Activated CD8-positive, alpha-beta memory T cell treated with anti-CD3 and anti-CD28 coated beads, Interleukin-2, amount 10 ng/mL, durations not matched to agents 7 days and 5 days (primary cell): ENCODE measurements at places on chromosomes 2 and 18.

GRCh38 chr2:32739664-32740063 is 111.8 kb downstream of the TTC27 start:
- no peak for DNase-seq

- DNase-seq = no peak
These were observed 55.0 kb downstream of the COL6A3 start for GRCh38 chr2:237358721-237359517.

- no peak for DNase-seq
These were observed 496.1 kb upstream of the RAB6C start for GRCh38 chr2:129483366-129483765.

GRCh38 chr2:79792090-79792489 is 279.2 kb downstream of the CTNNA2 start:
- DNase-seq = no peak

- peak; percentile 59 for DNase-seq
These were observed 214.6 kb downstream of the SETBP1 start for GRCh38 chr18:44895176-44895798.

GRCh38 chr2:45070113-45070652 is 60.9 kb upstream of the SIX2 start:
- DNase-seq = peak; percentile 16

DNA sequence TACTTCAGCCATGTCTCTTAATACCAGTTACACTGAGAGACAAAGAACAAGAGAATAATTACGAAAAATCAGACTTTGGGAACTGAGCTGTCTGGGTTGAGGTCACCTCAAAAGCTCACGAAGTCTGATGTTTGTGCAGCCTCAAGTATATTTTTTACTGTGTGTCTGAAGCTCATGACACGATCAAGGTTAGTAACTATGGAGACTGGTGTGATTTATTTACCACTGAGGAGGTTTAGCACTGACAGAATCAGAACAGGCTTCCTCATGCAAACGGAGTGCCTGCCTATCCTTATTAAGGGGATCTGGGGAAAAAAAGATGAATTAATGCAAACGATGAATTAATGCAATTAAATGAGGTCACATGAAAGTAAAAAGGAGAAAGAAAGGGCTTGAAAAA is 61.1 kb upstream of the RAPH1 start:
- no peak for DNase-seq

- DNase-seq = no peak
These were observed 47.5 kb downstream of the MARCO start for GRCh38 chr2:118989481-118989880.

- DNase-seq = no peak
These were observed 115.2 kb upstream of the REV1 start for GRCh38 chr2:99605036-99605435.

DNA sequence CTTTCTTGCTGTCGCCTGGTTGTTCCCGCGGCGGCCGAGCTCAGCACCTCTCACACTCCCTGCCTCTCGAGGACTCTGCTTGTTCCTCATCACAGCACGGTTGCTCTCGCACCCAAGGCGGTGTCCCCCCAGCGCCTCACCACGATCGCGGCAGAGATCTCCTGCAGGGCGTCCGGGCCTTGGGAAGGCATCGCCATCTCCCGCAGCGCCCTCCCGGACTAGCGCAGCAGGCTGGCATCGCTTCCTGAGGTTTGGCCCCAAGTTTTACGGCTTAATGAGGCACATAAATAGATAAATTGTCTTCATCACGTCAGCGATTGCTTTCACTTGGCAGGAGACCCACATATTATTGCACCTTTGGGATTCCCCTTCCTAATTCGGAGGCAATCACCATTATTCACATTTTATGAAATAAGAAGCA is 125.4 kb downstream of the RGPD3 start:
- no peak for DNase-seq

GRCh38 chr18:5462227-5462626 is 81.6 kb downstream of the EPB41L3 start:
- DNase-seq = no peak

DNA sequence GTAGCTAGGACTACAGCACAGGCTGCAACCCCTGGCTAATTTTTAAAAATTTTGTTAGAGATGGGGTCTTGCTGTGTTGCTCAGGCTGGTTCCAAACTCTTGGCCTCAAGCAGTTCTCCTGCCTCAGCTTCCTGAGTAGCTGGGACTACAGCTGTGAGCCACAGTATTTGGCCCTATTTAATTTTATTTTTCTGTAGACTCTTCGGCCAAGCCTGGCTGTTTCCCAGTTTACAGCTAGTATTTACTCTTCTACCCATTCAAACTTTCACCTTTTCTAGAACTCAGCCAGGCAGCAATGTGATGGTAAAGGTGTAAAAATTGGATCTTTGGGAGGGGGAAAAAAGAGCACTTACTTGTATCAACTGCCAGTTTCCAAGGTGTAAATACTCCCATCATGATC is 35.3 kb downstream of the SH3RF3 start:
- no peak for DNase-seq

- DNase-seq = no peak
These were observed 184.3 kb downstream of the SMAD7 start for GRCh38 chr18:48766487-48766886.

DNA sequence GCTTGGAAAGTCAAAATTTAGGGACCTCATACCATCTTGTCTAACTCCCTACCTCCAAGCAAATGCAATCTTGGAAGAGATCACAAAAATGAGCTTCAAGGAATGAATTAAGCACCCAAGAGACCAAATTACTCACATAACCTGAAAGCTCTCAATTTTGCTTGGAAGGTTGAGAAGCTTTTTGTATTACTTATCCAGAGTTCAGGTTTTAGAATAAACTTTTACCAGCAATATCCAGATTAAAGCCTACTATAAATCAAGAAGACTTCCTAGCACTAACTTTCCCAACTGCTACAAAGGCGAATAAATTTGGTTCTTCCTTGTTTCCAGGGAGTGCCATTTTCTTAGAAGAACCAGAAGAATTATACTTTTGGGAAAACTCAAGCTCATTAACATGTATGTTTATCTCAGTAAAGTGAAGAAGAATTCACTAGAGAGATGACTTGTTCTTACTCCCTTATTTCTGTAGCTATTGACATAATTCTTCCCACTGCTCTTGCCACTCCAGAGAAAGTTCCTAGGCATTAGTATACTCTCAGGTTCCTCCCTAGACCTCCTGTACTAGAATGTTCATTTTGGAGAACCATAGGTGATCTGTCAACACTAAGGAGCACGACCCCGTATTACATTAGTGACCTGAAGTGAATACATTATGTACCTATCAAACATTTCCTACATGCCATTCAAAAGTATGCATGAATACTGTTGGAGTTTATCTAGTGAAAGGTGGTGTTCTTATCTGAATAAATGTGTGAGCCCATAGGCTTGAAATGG is 18.0 kb upstream of the STPG4 start:
- DNase-seq = no peak

DNA sequence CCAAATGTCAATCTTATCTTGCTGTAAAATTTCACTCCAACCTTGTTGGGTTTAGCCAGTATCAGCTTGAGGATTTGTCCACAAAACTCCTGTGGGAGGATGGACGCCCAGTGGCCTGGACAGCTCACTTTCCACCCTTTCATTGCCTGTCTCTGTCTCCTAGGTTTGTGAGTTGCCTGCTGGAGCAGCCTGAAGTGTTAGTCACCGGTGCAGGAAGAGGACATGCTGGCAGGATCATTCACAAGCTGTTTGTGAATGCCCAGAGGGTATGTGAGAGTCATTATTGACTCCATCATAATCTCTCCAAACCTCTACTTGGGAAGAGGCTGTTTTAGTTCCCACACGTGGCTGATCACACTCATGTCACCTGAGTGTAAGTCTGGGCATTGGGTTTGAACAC is 112.3 kb downstream of the RAB3GAP1 start:
- no peak for DNase-seq

- DNase-seq = no peak
These were observed 73.8 kb upstream of the TWIST2 start for GRCh38 chr2:238774071-238774470.

DNA sequence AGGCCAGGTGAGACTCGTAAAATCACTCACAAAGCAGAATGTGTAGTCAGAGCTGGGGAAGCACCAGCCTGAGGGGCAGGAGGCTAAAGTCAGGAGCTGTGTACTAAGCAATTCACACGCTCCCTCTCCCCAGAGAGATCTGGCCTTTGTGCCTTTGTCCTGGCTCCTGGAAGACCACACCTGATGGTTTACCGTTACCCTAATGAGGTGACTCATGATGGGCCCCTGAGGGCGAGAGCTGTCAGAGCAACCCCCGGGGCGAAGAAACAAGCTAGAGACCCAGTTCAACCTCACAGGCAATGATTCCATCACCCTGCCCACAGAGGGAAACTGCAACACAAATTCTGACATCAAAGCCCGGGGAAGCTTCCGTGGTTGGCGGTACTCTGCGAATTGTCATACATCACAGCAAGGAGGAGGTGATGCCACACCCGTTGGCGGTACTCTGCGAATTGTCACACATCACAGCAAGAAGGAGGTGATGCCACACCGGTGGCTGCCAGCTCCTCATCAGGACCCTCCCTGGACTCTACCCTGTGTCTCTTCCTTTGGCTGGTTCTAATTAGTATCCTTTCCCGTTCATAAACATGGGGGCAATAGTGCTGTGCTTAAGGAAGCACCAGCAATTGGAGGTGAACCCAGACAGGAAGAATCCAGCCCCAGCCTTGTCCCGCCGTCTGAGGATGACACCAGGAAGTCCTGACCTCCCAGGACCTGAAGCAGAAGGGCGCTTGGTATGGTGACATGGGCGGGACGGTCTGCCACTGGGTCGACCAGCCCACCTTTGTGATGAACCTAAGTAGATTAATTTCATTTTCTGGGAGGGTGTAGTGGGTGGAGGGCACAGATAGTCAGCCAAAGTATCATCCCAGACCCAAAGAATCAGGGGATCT is 30.5 kb downstream of the B3GNT7 start:
- peak; percentile 89 for DNase-seq

DNA sequence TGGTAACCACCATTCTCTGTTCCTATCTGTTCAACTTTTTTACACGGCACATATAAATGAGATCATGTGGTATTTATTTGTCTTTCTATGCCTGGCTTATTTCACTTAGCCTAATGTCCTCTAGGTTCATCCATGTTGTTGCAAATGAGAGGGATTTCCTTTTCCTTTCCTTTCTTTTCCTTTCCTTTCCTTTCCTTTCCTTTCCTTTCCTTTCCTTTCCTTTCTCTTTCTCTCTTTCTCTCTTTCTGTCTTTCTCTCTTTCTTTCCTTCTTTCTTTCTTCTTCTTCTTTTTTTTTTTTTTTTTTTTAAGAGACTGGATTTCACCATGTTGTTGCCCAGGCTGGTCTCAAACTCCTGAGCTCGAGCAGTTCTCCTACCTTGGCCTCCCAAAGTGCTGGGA is 38.9 kb downstream of the DIS3L2 start:
- no peak for DNase-seq
